Stimulated activated CD4-positive, alpha-beta T cell treated with anti-CD3 and anti-CD28 coated beads, Interleukin-1b, Interleukin-23, amount 100 ng/mL, for 4 hours (primary cell): ENCODE measurements at places on chromosomes 16 and 17.

DNA sequence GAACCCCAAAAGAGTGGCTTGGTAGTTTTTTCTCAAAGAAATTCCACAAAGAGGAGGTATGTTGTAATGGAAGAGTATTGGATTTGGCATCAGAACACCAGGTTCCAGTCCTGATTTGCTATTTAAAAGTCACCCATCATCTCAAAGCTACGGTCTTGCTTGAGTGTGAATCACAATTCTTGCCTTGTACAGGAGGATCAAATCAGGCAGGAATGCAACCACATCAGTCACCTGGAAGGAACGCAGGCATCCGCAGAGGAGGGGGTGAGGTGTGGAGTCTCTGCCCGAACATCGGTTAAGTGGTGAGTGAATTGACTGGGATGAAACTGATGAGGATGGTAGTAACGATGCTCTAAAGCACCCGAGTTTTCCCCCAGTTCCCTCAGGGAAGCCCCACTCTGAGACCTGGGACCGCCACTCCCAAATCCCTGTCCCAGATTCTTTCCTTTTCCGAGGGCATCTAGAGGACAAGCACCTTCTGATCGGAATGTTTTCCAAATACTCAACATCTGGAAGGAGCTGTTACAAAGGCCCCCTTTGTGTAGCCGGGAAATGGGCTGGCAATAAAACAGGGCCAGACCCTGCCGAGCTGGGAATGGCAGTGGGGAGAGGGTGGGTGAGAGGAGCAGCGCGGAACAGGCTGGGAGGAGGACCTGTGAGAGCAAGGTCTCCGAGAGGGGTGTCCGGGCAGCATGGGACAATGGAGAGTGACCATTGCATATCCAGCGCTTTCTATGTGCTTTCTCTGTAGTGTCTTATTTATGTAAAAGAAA, 469.6 kb downstream of the SLC39A11 start:
- no peak for DNase-seq

GRCh38 chr16:82181461-82182185, 11.6 kb upstream of the MPHOSPH6 start:
- no peak for DNase-seq

- no peak for DNase-seq
These were observed 10.7 kb upstream of the PRPF8 start for GRCh38 chr17:1695365-1695764.

DNA sequence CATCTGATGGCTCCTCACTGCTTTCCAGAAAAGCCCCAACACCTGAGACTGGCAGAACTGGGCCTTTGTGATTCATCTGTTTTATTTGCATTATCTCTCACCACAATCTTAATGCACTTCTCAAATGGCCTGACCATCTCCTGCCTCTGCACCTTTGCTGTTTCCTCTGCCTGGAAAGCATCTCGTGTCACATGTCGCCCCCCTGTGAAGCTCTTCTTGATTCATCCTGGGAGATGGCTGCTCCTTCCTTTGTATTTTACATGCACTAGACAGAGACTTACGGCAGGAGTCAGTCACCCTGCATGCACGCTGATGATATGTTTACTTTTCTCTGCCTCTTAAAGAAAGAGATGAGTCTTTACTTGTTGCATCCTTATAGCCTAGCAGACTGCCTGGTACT, 30.0 kb downstream of the HNF1B start:
- no peak for DNase-seq

DNA sequence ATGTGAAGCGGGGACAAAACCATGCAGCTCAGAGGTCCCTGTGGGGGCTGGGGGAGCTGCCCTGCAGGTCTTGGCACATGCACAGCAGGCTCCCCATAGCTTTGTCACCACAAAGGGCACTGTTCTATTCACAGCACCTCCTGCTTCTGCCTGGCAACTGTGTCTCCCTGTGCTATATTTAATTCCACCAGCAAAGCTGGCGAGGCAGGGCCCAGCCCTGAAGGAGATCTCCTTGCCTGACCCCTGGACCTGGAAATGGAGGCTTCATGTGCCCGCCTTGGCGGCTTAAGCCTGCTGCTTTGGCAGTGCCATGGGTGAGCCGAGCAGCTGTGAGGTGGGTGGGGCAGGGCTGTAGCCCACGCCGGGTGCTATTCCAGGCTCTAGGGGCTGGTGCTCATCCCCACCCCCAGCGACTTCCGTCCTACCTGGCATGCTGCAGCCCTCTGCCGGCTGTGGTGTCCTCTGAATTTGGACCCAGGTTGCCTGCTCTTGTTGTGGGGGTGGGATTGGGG, 6.8 kb downstream of the LDHD start:
- DNase-seq = no peak

DNA sequence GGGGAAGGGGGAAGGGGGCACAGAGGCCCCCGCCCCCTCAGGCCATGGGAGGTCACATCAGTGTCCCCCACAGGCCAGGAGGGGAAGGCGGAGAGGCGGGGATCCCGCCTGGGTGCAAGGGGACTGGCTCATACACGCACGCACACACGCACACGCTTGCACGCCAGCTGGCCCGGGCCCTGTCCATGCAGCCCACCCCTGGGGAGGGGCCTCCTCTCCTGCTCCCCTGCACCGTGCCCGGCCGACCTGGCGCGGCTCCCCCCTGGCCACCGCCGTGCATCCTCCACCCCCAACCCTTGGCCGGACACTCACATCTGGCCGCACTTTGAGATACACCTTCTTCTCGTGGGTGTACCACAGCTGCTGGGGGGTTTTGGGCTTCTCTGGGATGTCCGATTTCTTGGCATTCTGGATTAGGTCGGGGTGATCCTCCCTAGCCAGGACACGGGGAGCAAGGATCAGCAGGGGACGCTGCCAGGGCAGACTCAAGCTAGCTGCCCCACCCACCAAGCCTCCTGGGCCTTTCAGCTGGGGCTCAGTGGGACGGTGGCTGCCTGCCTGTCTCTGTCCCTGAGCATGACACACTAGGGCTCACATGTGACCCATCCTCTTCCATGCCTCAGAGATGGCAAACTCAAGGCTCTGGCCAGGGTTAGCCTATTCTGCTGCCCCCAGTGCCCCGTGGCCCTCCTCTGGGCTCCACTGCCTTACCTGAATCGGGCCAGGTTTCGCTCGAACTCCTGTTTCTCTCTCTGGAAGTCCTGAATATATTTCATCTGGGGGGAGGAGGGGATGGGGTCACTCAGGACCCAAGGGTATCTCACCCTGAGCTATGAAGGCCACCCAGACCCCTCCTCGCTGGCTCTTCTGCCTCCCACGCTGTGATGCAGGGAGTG, 6.7 kb downstream of the UBTF start:
- no peak for DNase-seq
